Esophagus muscularis mucosa (tissue), 4 donors: ENCODE measurements at places on chromosomes 2 and 18.

DNA sequence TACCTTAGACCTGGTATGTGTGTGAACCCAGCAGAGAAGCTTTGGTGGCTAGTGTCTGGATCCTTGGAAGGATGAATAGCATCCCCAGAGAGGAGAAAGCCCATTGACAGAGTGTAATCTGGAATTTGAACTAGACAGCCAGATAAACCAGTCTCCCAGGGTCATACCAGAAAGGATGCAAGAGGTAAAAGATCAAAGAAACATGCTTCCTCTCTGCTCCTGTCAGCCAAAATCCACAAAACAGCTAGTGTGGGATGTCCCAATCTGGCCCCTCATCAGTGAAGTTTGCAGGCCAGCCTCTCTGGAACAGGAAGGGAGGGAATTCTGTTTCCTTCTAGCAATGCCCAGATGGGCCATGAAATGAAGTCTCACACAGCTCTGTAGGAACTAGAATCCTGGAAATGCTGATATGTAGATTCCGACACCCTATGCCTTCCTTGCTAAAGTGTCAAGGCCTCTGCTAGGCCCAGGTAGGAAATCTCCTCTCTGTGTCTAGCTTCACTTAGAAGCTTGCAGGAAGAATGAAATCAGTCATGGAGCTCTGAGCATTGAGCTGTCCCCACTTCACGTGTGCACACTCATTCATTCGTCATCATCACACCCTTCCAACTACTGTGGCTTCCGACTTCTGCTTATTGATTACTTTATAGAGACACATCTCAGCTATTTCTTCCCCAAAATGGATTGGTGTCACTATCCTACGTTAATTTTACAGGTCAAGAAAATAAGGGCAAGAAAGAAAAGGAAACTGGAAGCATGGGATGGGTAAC, 38.0 kb downstream of the EVA1A start:
- DNase-seq = no peak
- no peaks in the 10 kb centered on the region for H3K36me3 ChIP-seq
- no peaks in the 10 kb centered on the region for H3K27me3 ChIP-seq
- no peak overlapping the region for H3K4me3 ChIP-seq

DNA sequence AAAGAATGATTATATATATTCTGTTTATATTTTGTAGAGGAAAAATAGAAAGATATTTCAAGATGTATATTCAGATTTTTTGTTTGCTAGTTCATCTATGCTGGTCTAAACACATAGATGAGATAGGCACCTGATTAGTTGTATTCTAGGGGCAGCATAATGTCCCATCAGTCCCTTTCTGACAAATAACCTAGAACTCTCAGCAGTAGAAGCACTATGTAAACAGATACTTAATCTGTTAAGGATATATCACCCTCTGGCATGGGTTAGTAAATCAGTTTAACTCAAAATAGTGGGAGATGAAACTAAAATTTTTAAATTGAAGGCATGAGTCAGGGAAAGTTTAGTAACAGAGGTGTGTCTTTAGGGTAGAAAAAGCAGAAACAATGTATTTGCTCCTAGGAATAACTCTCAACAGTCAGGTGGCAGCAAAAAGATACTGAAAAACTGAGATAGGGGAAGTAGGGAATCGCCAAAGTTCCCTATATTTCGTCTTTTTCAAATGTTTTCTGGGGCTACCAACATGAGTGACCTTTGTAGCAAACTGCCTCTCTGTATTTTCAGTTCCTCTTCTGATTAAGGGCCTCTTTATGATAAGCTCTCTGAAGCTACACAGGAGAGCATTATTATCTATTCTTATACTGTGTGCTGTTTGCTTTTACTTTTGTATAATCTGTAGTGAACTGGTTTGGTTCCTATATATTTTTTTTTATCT, 5.7 kb downstream of the PPP1R1C start:
- no peaks in the 10 kb centered on the region for H3K4me1 ChIP-seq
- no peak overlapping the region for H3K27ac ChIP-seq
- no peaks in the 10 kb centered on the region for H3K36me3 ChIP-seq
- no peaks in the 10 kb centered on the region for H3K27me3 ChIP-seq
- DNase-seq = no peak
- H3K4me3 ChIP-seq = no peak overlapping the region

GRCh38 chr2:100660851-100661584, 98.2 kb downstream of the PDCL3 start:
- no peak for DNase-seq
- no peak overlapping the region for H3K4me3 ChIP-seq
- no peak overlapping the region for H3K27ac ChIP-seq
- H3K36me3 ChIP-seq = no peaks in the 10 kb centered on the region
- no peaks in the 10 kb centered on the region for H3K27me3 ChIP-seq
- peaks cover under 1% of the 10 kb centered on the region for H3K4me1 ChIP-seq

DNA sequence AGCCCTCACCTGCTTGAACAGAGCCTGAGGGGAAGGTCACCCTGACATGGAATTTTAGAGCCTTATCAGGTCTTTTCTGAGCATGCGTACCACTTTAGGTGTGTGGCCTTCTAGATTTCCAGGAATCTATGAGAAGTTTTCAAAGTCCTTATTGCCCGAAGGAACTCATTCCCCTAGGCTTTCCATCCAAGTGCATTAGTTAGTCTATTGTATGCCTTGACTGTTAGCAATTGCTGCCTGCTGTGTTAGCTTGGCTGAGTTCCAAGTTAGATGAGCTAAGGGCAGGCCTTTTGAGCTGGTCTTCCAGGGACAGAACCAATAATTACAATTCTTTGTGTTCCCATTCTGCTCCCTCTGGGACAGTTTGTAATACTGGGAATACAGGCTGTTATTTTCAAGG, 30.8 kb upstream of the PUM2 start:
- H3K4me1 ChIP-seq = peaks cover 13% of the 10 kb centered on the region
- no peaks in the 10 kb centered on the region for H3K36me3 ChIP-seq
- no peak for DNase-seq
- H3K27me3 ChIP-seq = no peaks in the 10 kb centered on the region

GRCh38 chr2:232275670-232276069, 102.9 kb upstream of the ALPP start:
- H3K4me1 ChIP-seq = no peaks in the 10 kb centered on the region
- peaks cover 4% of the 10 kb centered on the region for H3K36me3 ChIP-seq
- H3K27ac ChIP-seq = no peak overlapping the region
- no peaks in the 10 kb centered on the region for H3K27me3 ChIP-seq

DNA sequence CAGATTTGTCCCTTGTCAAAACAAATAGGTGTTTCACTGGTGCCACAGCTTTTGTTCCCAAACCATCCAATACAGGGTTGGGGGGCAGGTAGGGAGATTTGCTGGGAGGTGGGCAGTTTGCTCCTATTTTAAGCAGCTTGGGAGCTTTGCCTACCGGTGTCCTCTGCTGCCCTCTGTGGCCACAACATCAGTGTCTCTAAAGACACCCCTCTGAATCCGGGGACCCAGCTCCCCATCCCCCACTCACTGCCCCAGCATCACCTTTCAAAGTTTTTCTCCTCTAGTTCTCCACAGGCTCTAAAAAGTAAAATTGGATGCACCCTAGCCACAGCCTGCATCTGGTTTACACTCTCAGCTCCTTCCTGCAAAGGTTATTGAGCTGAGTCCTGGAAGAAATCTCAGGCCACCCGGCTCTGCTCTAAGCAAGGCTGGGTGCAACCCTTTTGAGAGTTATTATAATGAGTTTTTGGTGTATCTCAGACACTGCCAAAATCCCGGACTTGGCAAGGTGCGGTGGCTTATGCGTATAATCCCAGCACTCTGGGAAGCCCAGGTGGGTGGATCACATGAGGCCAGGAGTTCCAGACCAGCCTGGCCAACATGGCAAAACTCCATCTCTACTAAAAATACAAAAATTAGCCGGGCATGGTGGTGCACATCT, 2.9 kb upstream of the EPAS1 start:
- H3K27ac ChIP-seq = no peak overlapping the region
- peaks cover 25% of the 10 kb centered on the region for H3K4me1 ChIP-seq
- no peaks in the 10 kb centered on the region for H3K36me3 ChIP-seq
- no peak overlapping the region for H3K4me3 ChIP-seq

DNA sequence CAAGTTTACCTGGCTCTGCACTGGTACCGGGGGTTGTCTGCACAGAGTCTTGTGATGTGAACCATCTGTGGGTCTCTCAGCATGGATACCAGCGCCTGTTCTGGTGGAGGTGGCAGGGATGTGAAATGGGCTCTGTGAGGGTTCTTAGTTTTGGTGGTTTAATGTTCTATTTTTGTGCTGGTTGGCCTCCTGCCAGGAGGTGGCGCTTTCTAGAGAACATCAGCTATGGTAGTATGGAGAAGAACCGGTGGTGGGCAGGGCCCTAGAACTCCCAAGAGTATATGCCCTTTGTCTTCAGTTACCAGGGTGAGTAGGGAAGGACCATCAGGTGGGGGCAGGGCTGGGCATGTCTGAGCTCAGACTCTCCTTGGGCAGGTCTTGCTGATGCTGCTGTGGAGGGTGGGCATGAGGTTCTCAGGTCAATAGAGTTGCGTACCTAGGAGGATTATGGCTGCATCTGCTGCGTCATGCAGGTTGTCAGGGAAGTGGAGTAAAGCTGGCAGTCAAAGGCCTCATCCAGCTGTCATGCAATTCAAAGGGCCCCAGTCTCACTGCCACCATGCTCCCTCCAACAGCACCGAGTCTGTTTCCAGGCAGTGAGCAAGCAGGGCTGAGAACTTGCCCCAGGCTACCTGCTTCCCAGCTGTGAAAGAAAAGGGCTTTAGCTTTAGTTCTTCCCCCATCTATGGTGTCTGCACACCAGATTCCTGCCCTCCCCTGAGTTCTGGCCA, 278.0 kb downstream of the METTL4 start:
- no peaks in the 10 kb centered on the region for H3K36me3 ChIP-seq
- DNase-seq = no peak

- no peak overlapping the region for H3K4me3 ChIP-seq
- no peak overlapping the region for H3K27ac ChIP-seq
- H3K36me3 ChIP-seq = no peaks in the 10 kb centered on the region
- peaks cover 7% of the 10 kb centered on the region for H3K4me1 ChIP-seq
Measured at GRCh38 chr2:160201849-160202539, 1.9 kb upstream of the ITGB6 start.

- no peaks in the 10 kb centered on the region for H3K36me3 ChIP-seq
- no peaks in the 10 kb centered on the region for H3K27me3 ChIP-seq
- no peak overlapping the region for H3K4me3 ChIP-seq
- no peak overlapping the region for H3K27ac ChIP-seq
Measured at GRCh38 chr2:138424436-138425140, 77.0 kb upstream of the SPOPL start.

DNA sequence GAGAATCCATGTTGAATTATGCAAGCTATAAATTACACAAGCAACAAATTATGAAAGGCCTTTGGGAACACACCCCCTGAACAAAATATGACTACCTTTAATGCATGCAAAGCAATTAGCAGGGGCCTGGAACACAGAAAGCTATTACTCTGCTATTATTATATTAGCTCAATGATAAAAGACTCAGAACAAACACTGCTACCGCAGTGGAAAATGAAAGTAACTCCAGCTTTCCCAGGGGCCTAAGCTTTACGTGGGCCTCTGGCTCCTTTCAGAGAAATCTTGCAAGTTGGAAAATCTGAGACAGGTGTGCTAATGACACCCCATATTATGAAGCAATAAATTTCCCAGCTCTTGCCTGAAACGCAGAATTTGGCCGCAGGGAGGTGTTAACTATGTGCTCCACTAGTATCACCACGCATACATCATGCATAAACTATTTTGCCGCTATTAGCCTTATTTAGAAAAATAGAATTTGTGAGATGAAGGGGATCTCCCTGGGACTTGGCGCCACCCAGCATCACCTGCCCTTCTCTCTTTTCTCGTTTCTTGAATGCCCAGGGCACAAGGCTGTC, 321.6 kb upstream of the LYPD1 start:
- no peak overlapping the region for H3K4me3 ChIP-seq
- no peaks in the 10 kb centered on the region for H3K4me1 ChIP-seq
- no peak overlapping the region for H3K27ac ChIP-seq
